Articular chondrocyte of knee joint (primary cell): ENCODE measurements at places on chromosomes 16 and 17. TPM values are rescaled to one million over a fixed set of nuclear protein-coding genes. Genes with fewer than 3 reads are reported as not detected.

The ABI3 gene
- 0.22 TPM in 1 of 2 replicates, not detected in the other for total RNA-seq

The EVI2B gene
- total RNA-seq, result 1.1 and 1.4 TPM in 2 replicates

The IGFBP4 gene
- 1,032 and 1,209 TPM in 2 replicates for total RNA-seq

The TMEM88 gene
- total RNA-seq, result 0.39 and 1.2 TPM in 2 replicates

The CCL1 gene
- not detected in 2 replicates for total RNA-seq

The CCL8 gene
- total RNA-seq, result 0.97 and 1.2 TPM in 2 replicates

The ADGRG3 gene
- total RNA-seq, result not detected in 2 replicates

The C16orf92 gene
- total RNA-seq, result not detected in 2 replicates
